Karpas-422 (cell line): ENCODE measurements at places on chromosomes 3 and 15.
A peak's percentile ranks its signal among the peaks of the same experiment; 100 is the strongest.

DNA sequence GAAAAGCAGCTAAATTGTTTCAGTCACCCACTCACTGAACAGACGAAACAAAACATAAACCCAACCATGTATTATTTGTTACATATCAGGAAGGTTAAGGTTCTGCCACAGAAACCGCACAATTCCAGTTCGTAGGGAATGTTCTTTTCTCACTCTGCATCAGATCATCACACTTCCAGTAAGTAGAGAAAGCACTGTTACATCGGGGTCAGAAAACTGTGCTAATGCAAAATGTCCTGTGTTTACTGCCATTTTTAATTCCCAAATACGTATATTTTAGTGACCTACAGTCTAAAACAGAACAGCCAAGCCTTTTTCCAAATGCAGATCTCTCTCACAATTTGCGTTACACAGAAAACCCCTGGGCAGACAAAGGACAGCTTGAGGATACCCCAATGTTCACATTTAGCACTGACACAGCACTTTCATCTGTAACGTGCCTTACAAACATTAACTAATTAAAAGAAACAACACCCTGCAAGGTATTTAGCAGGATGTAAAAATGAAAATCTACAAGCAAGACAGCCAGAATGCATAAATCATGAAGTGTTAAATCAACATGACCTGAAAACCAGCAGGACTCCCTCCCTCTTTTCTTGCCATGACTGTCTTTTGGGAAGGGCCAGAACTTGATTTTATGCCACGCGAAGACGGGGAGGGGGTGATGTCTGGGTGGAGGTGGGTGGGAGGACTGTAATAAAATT is 34.8 kb upstream of the SKIL start:
- DNase-seq = no peak

DNA sequence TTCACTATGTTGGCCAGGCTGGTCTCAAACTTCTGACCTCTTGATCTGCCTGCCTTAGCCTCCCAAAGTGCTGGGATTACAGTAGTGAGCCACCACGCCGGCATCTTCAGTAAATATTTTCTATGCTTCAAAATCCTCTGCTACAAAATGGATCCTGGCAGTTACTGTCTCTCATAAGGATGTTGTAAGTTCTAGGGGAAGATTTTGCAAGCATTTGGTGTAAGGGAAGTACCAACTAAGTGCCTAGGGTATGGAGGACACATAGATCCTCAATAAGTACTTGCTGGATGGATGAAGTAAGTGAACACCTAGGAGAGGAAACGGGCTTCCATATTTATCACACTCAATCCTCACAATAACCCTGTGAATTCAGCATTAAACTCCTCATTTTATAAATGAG is 6.6 kb downstream of the TM4SF4 start:
- DNase-seq = no peak

GRCh38 chr3:187741403-187742350 is 3.6 kb downstream of the BCL6 start:
- peak; percentile 95 for DNase-seq

DNA sequence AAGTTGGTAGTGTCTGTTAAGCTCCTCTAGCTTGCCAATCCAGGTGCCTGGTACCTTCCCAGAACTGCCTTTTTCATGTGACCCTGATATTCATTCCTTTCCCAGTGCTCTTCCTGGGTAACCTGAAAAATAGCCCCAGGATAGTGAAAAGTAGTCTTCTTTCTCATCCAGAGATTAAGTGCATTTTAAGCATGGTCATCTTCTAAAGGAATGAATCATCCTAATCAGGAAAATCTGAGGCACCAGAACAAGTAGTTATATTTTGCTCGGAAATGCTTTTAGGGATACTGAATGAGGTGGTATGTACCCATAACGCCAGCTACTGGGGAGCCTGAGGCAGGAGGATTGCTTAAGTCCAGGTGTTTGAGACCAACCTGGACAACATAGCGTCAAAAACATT is 23.1 kb upstream of the PDCD6IP start:
- DNase-seq = no peak

GRCh38 chr3:195285372-195285771 is 14.4 kb upstream of the XXYLT1 start:
- no peak for DNase-seq

GRCh38 chr15:55786341-55786740 is 43.4 kb upstream of the PRTG start:
- no peak for DNase-seq
